ENCODE measurements at places on chromosomes 2 and 18. TPM values are rescaled to one million over a fixed set of nuclear protein-coding genes. Genes with fewer than 3 reads are reported as not detected.

Gene HAAO
- total RNA-seq, result not detected

Gene ASNSD1
- total RNA-seq, result 36.4 TPM

Gene SP9
- total RNA-seq, result 3.7 TPM

Gene UGT1A6
- total RNA-seq, result 2.3 TPM

Gene CRYBA2
- not detected for total RNA-seq

Gene GALR1
- total RNA-seq, result not detected

Gene ATOH8
- total RNA-seq, result 7.1 TPM

Gene MGAT4A
- total RNA-seq, result 1.6 TPM

Gene C2orf72
- 6.1 TPM for total RNA-seq

Gene CPLX4
- not detected for total RNA-seq

Gene DLGAP1
- not detected for total RNA-seq

Gene RAB6C
- total RNA-seq, result not detected

Gene CNTNAP5
- total RNA-seq, result not detected

Gene ZNG1B
- 40.8 TPM for total RNA-seq

Gene STARD6
- total RNA-seq, result not detected

Gene EDAR
- 0.02 TPM for total RNA-seq

Gene SERPINB13
- total RNA-seq, result not detected

Gene CACNB4
- 0.32 TPM for total RNA-seq

Gene TMEM127
- total RNA-seq, result 35.7 TPM

Gene ZNF532
- 21.8 TPM for total RNA-seq

Gene RASGRP3
- total RNA-seq, result 1.2 TPM

Gene REG3A
- not detected for total RNA-seq

Gene PJVK
- total RNA-seq, result 0.70 TPM

Gene GRHL1
- total RNA-seq, result 1.2 TPM

Gene PIEZO2
- 0.64 TPM for total RNA-seq

Gene UBXN4
- total RNA-seq, result 46.6 TPM

Gene SPHKAP
- not detected for total RNA-seq

Gene RPRD1A
- 14.9 TPM for total RNA-seq

Measured in A549 treated with RU486 at 1 μM for 4 hours (cell line).